Kidney (tissue), 22 donors: ENCODE measurements at places on chromosomes 11 and 22. TPM values are rescaled to one million over a fixed set of nuclear protein-coding genes. Genes with fewer than 3 reads are reported as not detected.

SLC22A8 gene
- total RNA-seq = 0.41 TPM

OR52A1 gene
- not detected for total RNA-seq

MS4A3 gene
- not detected for total RNA-seq

MS4A6E gene
- 0.38 TPM for total RNA-seq

TRIM49 gene
- not detected for total RNA-seq

RCOR2 gene
- 0.76 TPM for total RNA-seq

KIF18A gene
- 0.50 TPM for total RNA-seq

NPAS4 gene
- total RNA-seq = 0.19 TPM

STK33 gene
- 11.9 TPM for total RNA-seq

EXPH5 gene
- total RNA-seq = 9.5 TPM

CRYBA4 gene
- 0.41 TPM for total RNA-seq

SLC17A6 gene
- not detected for total RNA-seq

ZP1 gene
- not detected for total RNA-seq

TPBGL gene
- total RNA-seq = 0.69 TPM
